GM19239 (cell line): ENCODE measurements at places on chromosomes 13 and 19.

GRCh38 chr19:3135961-3136683, at the start of gene GNA15:
Gene GNA15, plus strand, starts transcription at chr19:3136033. Its CDS starts 418 bp downstream, at chr19:3136451.
- DNase-seq, result no peak

GRCh38 chr19:56884441-56884840, 43.9 kb upstream of the PEG3 start:
- DNase-seq, result no peak

DNA sequence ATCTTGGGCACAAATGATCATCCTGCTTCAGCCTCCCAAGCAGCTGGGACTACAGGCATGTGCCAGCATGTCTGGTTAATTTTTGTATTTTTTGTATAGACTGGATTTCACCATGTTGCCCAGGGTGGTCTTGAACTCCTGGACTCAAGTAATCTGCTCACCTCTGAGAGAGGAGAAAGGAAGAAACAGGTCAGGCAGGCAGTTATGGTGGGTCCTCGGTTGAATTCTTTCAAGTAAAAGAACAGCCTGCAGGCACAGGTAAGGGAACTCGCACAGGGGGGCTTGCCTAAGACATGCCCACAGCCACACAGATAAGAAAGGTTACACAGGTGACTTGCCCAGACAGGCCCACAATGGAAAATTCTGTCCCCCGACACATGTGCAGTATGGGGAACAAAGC, 34.8 kb upstream of the CYSLTR2 start:
- DNase-seq, result no peak

DNA sequence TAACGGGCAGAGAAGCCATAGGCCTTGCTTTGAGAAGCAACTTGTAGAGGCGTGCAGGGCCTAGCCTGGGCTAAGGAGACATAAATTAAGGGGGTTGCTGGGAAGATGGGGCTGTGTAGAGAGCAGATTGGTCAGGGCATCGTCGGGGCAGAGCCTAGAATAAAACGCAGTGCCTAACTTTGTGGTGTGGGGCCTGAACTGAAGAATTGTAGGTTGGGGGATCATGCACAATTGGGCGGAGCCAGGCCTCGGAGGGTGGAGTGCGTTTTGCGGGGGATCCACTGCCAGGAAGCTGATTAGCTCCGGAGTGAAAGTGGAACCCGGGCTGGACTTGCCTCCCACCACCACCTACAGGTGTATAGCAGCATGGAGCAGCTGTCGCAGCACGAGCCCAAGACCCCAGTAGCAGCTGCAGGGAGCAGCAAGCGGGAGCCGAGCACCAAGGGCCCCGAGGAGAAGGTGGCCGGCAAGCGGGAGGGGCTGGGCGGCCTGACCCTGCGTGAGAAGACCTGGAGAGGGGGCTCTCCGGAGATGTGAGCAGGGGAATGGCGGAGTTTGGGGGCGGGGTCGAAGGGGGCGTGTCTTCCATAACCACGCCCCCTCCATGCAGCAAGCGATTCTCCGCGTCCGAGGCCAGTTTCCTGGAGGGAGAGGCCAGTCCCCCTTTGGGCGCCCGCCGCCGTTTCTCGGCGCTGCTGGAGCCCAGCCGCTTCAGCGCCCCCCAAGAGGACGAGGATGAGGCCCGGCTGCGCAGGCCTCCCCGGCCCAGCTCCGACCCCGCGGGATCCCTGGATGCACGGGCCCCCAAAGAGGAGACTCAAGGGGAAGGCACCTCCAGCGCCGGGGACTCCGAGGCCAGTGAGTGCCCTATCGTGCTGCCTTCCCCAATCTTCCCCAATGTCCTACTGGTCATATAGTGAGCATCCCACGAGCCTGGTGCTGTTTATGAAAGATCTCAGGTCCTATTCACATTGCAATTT, 13.8 kb downstream of the DNASE2 start:
- peak; percentile 96 for DNase-seq

GRCh38 chr13:73063166-73063565, 4.4 kb downstream of the KLF5 start:
- no peak for DNase-seq

GRCh38 chr13:99059498-99060075, 81.7 kb upstream of the DOCK9 start:
- DNase-seq, result no peak

DNA sequence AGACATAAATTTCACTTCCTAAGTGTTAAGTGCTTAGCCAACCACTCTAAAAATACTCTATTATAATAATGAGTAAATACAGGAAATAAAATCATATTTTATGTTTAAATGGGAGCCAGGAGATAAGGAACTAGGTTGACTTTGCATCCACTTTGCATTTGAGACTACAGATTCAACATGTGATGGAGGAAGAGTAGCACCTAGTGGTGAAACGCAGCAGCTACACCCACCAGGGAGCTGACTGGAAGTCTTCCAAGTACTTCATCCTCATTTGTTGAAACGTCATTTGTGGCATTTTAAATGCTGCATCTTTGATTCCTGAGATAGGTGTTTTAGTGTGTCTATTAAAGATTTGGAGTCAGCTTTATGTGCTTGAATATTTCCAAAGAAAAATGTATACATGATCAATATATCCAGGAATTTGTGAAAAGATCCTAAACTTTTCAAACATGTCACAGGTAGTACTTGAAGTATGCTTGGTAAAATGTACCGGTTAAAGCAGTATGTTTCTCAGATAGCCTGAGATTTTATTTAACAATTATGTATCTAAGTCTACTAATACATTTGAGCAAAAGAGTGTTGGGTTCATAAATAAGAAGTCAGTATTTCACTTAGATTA, 17.4 kb upstream of the KCTD12 start:
- peak; percentile 43 for DNase-seq

DNA sequence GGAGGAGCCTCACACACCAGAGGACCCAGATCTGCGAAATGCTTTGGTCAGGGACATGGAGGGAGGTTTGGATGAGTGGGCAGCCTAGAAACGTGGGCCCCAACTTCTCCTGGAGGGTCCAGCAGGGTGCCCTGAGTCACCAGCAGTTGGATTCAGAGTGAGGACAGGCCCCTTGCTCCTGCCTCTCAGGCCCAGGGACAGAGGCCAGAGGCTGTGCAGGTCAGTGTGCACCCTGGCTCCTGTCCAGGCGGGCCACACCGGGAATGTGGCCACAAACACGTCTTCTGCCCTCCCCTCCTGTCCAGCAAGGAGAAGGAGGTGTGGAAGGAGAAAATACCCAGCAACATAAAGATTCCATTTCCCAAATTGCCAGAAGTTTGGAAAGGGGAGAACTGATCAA, 19.4 kb downstream of the IRS2 start:
- no peak for DNase-seq
